ENCODE measurements at places on chromosomes 2 and 18.

DNA sequence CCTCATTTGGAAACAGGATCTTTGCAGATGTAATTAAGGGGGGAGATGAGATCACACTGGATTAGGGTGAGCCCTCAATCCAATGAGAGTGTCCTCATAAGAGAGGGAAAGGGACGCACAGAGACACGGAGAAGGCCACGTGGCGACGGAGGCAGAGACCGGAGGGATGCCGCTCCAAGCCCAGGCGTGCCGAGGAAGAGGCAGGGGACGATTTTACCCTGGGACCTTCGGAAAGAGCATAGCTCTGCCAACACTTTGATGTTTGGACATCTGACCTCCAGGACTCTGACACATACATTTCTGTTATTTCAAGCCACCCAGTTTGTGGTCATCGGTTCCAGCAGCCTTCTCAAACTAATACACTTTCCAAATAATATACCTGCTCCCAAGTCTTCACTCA is 84.4 kb upstream of the ZCCHC2 start:
- no peak for DNase-seq

- DNase-seq = no peak
These were observed 442.2 kb downstream of the DSEL start for GRCh38 chr18:67074309-67074708.

DNA sequence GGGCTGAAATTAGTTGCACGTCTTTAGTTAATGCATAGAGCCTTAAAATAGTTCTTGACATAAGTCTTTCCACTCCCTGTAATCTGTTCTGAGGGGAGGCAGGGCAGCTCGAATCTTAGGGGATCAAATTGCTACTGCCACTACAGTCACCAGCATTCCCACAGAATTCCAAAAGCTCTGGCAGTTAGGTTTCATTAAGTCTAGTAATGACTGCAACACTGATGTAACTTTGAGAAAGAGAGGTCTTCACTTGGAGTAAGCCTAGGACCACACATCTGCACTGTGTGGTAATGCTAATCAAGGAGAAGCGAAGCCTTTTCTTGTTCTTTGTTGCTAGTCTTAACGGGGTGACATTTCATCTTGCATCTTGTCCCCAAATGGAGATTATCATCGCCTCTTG is 19.3 kb upstream of the NCK2 start:
- no peak for DNase-seq

- DNase-seq = no peak
These were observed 7.0 kb downstream of the USP34 start for GRCh38 chr2:61463769-61464475.

DNA sequence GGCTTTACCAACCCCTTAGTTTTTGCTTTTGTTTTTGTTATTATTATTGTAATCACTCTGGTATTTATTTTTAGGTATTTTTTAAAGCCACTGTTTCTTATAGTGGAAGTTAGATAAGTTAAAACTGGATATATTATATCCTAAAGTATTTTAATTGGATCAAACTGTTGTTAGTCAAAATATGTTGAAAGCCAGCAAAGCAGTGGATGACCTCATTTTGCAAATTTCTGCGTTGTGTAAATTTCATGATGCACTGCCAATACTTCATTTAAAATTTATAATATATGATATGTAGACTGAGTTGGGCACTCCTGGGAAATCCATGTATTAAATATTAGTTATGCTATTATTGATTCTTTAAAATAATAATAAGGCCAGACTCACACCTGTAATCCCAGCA is 661.7 kb upstream of the NRXN1 start:
- no peak for DNase-seq

- no peak for DNase-seq
These were observed 437.7 kb downstream of the NRXN1 start for GRCh38 chr2:50594233-50594632.

DNA sequence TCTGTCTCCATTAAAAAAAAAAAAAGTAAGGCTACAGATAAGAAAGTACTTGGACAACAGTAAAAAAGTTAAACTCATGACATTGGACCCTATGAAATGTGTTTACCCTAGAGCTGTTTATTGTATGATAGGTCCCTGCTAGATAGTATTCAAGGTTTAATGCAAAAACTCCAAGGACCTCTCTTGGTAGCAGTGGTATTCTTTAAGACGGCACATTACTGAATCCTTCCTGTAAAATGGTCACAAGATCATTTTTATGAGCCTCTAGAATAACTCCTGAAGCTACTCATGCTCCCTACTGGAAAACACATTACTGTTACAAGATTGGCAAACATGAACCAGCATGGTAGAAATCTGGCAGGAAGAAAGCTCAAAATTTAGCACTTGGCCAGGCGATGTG is 38.8 kb downstream of the GALM start:
- DNase-seq = no peak

GRCh38 chr2:23954325-23955014 is 14.2 kb downstream of the UBXN2A start:
- no peak for DNase-seq

DNA sequence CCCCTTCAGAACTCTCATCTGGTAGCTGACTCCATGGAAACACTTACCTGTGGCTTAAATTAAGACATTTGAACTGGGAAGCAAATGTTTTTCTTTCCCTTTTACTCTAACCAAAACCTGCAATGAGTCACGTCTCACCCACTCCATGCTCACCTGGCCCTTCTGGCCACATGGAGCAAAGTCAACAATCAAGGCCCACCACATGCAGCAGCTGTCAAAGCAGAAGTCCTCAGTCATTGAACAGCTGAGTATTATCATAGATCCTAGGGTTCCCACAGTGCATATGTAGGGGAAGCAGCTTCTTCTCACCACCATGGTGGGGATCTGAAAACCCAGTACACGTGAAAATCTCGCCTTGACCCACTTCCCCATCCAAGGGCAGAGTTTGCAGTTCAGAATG is 12.3 kb upstream of the MEP1B start:
- DNase-seq = no peak

DNA sequence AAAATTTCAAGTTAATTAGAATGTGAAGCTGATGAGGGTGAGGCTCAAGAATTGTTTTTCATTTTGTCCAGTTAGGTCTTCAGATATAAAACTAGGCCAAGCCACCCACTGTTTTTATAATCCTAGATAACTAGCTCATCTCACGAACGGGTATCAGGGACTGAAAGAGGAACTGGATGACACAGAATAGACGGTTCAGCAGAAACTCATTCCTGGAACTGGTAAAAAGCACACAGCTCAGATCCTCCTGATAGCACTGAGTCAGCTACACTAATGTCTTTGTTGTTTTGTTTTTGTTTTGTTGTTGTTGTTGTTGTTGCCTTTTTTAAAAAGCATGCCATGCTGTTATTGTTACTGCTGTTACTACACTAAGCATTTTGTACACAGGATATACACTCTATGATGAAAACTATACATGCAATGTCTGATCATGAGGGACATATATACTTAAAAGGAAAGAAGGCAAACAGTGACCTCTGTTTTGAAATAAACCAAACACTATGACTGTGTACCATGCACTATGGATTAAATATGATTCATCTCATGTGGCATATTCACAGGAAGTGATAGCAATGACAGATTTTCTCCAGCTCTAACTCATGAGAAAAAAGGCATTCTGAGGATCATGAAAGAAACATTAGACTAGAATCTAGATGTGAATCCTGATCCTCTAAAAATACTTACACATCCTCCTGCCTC is 437.6 kb downstream of the NCKAP5 start:
- no peak for DNase-seq

DNA sequence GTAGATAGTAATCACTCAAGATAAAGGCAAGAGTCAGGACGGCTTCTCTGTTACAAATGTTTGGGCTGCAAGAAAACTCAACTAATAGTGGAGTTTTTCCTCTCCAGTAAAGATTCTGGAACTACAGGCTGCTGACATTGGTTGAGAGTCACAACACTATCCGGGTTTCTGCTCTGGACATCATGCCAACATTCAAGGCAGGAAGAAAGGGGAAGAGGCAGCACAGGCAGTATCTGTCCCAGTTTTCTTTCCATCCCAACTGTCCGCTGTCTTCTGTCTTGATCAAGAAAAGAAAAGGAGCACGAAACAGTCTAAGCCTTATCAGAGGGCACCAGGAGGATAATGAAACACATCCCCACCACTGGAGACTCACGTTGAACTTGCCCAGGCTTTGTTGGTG is 132.1 kb downstream of the MAIP1 start:
- DNase-seq = no peak

GRCh38 chr2:96470109-96470508 is 35.0 kb downstream of the NEURL3 start:
- DNase-seq = no peak

DNA sequence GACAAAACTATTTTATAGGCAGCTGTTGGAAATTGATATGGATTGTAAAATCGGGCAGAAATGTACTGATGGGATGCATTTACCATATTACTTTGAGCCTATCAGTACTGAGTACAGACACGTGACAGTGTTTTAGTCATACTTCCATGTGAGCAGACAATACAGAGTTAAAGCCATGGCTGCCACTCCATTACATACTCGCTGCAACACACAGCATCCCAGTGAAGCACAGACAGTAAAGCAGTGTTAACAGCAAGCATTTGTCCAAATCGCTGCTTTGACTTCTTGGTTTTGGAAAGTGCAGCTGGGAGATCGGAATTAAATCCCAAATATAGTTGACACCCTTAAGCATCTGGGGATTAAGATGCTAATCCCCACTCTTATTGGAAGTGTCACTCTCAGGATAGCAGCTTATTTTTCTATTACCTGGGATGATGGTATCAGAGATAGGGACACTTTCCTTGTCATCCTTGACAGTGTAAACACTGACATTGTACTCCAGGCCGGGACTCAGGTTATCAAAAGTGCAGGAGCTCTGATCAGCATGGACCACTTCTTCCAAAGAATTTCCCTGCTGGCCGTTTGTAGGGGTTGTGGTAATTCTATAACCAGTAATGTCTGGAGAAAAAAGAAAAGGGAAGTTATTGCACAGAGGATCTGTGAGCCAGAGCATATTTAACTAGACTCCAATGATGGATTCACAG is 41.6 kb downstream of the FN1 start:
- DNase-seq = no peak

DNA sequence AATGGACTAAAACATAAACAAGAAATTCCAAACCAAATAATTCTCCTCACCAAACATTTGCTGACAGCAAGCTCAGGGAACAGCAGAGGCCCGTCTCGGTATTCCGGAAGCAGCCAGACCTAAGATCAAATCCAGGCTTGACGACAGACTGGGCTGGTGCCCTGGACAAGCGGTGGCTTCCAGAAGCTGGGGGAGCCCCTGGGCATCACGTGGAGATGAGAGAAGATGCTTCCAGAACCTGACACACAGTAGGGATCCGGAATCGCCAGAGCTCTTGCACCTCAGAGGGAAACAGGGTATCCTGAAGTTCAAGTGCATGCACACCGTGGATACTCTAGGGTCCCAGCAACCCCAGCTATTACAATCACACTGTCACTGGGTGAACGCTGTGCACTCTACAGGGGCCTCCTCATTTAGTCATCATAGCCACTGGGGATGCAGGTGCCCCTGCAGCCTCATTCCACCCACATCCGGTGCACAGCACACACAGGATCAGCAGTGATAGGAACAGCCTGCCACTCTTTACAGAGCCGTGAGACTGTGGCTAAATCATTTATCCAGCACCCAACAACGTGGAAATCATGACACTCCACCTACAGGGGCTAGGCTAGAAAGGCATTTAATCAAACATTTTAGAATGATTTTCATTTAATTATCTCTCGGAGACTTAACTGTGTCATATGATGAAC is 102.6 kb downstream of the HDAC4 start:
- no peak for DNase-seq

- no peak for DNase-seq
These were observed 442.9 kb upstream of the HNRNPA3 start for GRCh38 chr2:176769499-176770370.

GRCh38 chr2:134429886-134430285 is 176.0 kb downstream of the MGAT5 start:
- no peak for DNase-seq

DNA sequence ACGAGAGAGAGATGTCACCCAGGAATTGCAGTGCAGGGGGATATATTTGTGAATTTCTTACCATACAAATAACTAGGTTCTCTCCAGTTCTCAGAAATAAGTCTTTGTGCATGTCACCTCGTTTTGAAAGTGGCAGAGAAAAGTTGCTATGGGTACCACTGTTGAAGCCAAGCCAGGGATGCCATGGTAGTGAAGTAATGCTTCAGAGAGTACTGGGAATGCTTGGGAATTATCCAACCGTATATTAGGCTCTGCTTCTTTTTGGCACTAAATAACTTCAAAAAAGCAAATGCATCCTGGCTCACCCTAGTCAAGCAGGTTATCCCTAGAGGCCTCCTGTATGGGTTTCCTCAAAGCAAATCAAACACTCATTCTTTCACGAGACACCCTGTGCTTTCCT is 50.7 kb upstream of the DDX18 start:
- no peak for DNase-seq

GRCh38 chr18:79786786-79787526 is 10.8 kb upstream of the KCNG2 start:
- no peak for DNase-seq

DNA sequence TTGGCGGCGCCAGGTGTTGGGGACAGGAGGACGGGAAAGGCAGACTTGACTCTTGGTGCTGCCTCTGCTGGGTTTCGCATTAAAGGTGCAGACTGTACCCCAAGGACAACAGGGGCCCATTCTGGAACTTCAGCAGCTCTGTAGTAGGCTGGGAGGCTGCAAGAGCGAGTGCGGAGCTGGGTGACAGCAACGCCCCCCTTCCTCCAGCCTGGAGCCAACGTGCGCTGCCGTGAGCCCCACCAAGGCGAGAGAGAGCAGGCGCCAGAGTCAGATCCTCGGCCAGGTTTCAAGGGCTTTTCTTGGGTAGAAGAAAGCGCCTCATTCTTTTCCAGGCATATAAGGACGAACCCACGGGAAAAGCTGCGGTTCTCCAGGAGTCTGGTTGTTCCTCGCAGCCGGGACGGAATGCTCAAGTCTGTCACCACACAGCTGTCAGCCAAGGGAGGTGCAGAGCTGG is 1.9 kb downstream of the DOK6 start:
- DNase-seq = peak; percentile 61

DNA sequence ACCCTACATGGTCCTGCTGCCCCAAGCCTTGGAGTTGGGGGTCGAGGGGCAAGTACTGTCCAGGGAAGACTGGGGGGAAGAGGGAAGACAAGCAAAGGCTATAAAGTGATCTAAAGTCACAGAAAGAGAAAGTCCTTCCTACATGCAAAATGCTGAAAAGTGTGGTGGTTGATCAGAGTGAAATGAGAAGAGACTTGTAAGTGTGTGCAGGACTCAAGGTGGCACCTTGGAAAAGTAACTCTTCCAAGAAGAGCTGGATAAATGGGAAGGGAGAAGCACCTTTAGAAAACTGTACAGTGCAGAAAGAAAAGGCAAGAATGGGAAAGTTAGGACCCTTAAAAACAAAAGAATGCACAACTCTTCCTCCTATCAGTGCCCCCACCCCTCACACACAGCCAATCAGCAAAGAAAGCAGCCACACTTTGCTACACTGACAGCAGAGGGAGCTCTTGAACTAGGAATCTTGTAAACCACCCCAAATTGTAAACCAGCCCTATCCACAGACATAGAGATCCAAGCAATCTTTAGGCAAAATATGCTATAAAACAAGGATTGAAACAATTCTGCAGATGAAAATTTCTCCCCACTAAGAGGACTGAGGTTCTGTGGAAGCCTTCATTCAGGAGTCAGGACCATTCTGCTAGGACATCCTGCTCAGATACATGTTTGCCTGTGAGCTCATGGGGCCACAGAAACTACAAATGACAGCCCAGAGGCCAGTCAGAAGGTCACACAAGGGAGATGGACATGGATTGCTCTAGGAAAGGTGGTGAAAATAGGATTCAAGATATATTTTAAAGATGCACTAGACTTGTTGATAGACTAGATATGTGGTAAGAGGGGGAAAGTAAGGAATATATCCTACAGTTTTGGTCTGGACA is 146.4 kb downstream of the FTCDNL1 start:
- no peak for DNase-seq
